Mucosa of gallbladder (tissue), 1 donor: ENCODE measurements at places on chromosomes 4 and X. TPM values are rescaled to one million over a fixed set of nuclear protein-coding genes. Genes with fewer than 3 reads are reported as not detected.

DNA sequence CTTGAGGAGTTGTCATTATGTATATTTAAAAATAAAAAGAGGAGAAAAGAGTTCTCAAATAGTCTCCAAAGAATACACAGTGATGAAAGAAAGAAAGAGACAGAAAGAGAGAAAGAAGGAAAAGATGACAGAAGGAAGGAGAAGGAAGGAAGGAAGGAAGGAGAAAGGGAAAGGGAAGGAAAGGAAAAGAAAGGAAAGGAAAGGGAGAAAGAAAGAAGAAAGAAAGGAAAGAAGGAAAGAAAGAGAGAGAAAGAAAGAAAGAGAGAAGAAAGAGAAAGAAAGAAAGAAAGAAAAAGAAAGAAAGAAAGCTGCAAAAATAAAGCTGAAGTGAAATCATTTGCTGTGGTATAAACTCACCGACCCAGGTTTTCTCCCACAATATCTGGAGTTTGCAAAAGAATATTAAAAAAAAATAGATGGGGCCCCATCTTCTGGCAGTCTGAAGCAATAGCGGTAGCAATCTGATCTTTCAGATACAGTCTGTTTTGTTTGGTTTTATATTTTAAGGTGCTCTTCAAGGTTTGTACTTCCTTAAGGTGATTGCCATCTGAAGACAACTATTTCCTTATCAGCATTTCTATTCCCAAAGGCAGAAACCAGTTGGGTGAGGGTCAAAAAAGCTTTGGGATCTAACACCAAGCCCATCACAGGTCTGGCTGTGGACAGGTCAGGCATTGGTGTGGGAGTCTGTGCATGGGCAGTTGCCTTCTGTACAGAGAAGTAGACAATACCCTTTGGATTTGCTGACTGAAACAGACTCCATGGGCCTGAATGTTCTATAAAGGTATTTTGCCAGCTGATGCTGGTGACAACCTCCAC, 160.4 kb downstream of the CPEB2 start:
- no peak for DNase-seq

- no peak for DNase-seq
Observed at GRCh38 chr4:138192113-138192512, 50.0 kb downstream of the SLC7A11 start.

DNA sequence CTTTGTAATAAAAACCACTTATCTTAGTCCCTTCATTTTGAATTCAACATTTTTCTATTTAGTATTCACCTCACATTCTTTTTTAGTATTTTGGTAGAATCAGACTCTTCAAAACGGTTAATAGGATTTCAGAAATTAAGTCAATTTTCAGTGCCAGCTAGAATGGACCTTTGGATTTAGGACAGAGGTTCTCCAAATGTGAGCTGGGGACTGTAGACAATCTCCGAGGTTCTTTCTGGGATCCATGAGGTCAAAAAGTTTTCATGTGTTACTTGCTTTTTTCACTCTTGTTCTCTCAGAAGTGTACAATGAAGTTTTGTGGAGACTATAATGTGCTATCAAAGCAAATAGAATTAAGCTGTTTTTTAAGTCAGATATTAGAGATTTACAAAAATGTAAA, 2.3 kb upstream of the UGDH start:
- no peak for DNase-seq

DNA sequence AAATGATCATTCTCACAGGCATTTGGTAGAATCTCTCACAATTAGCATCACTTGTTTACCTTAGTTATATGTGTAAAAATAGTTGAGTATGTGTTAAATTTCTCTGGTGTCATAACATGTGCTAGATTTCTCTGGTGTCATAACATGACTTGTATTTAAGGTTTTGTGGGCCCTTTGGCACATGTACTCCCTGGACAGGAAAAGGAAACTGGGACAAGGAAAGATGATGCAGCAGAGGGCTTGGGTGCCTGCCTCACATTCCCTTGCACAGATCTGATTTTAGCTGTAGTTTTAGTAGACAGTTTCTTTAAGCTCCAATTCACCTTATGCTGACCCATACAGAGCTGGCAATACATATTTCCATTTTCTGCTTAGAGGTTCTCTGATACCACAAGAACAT, 726.0 kb downstream of the C4orf33 start:
- DNase-seq = no peak

- DNase-seq = no peak
Observed at GRCh38 chr4:164894702-164895101, 17.7 kb downstream of the APELA start.

- DNase-seq = no peak
Observed at GRCh38 chr4:112136551-112136950, 8.7 kb upstream of the FAM241A start.

DNA sequence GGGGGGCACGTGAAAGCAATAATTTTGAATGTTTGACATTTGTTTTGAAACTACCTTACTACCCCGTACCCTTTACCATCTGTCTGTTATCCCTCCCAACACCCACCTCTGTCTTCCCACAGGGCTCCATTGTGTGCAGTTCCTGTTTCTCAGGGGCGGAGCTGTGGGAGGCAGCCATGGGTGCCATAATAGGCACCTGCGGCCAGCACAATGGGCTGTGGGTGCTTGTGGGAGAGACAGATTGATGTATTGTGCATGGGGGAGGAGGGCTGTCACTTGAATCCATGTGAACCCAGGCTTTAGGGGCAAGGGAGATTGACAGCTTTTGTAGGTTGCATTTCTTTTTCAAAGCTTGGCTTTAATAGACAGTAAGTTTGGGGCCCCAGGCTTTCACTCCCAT, 122.6 kb upstream of the CXorf66 start:
- no peak for DNase-seq

DNA sequence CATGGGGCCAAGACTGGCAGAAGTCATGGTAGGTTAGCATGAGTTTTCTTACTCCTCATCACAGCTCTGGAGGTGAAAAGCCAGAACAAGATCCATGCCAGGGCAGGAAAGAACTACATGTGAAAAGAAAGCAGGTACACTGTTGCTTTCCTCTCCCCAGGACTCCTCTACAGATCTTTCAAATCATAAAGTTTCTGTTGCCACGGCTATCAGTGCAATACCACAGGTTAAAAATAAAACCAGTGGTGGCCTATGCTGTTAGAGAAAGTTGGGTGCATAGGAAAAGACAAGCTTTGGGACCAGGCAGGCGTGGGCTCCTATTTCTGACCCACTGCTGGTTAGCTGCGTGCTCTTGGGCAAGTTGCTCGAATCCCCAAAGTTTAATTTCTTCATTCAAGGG, 81.4 kb downstream of the SH3RF1 start:
- no peak for DNase-seq

DNA sequence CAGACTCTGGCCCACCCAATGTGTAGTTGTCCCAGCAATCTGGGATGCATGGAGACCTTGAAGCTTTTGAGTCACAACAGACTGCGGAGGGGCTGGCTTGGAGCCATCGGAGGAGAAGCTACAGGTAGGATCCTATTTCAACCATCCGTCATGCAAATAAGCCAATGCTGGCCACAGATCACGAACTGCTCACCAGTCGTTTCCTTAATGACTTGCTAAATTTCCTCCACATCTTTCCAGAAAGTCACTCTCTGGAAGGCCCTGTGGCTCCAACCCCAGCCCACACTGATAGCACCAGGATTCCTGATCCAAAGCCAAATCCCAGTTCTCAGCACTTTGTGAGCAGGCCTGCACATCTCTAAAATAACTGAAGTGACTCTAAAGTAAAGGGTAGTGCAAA, 321.3 kb downstream of the RAB28 start:
- no peak for DNase-seq

GRCh38 chr4:184355111-184355604, 119.2 kb downstream of the IRF2 start:
- peak; percentile 55 for DNase-seq

DNA sequence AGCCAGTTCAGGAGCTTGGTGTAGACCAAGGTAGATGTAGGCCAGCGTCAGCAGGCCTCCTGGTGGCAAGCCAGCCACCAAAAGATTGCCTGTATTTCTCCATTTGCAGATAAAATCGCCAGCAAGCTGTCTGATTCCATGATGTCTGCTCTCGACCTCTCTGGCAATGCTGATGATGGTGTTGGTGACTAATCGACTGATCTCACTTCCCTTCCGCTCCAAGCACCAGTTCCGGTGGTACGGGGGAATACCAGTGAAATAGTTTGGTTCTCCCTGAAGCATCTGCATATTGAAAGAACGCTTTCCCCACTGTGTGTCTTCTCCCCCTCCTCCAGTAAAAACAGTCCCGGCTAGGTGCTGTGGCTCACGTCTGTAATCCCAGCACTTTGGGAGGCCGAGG, 30.4 kb downstream of the GNL3L start:
- peak; percentile 5 for DNase-seq

GRCh38 chrX:68693481-68694434, 46.3 kb downstream of the STARD8 start:
- peak; percentile 56 for DNase-seq

- no peak for DNase-seq
Observed at GRCh38 chr4:103664436-103665075, 55.2 kb downstream of the TACR3 start.

DNA sequence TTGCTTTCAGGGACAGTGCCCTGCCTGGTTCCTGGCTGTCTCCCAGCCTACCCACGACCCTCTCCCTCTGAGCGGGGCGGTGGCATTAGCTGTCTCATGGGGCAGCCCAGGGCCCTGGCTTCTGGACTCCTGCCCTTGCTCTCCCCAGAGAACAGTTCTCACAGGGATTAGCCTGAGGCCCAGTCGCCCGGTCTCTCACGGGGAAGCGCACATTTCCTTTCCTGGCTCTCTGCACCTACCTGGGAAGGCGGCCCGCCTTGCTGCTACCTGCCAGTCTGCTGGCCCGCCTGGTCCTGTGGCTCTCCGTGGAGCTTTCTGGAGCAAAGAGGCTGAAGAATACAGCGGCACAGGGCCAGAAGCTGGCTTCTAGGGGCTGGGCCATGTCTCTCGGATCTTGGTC, 128.4 kb downstream of the FHDC1 start:
- no peak for DNase-seq

- no peak for DNase-seq
Observed at GRCh38 chrX:68372665-68373064, 60.6 kb downstream of the OPHN1 start.

GRCh38 chrX:133561251-133561650, 146.0 kb upstream of the GPC4 start:
- no peak for DNase-seq

GRCh38 chrX:37926700-37927099, 79.3 kb upstream of the DYNLT3 start:
- DNase-seq = no peak

GRCh38 chrX:109880629-109881028, 122.3 kb upstream of the TMEM164 start:
- no peak for DNase-seq

GRCh38 chrX:13778916-13779315, 38.0 kb downstream of the GPM6B start:
- no peak for DNase-seq

- no peak for DNase-seq
Observed at GRCh38 chr4:74541667-74542066, 96.7 kb downstream of the AREG start.

- no peak for DNase-seq
Observed at GRCh38 chr4:145316897-145317574, 136.6 kb upstream of the OTUD4 start.

DNA sequence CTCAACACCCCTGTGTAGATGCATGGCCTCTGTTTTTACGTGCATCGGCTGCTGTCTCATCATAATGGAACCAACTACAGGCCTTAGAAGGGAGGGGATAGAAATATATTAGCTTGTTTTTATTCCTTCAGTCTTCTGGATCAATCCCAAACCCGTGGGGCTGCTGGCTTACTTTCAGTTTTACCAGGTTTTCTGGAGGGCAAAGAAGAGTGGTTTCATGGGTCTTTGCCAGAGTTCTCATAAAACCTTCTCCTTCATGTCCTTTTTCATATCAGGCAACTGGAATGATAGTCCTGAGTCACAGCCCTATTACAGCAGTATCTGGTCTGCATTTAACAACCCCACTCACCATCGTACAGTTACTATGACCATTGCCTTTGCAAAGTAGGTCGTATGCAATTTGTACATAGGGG, 34.6 kb downstream of the PPP2R2C start:
- no peak for DNase-seq

GRCh38 chrX:133880032-133880443, 105.4 kb downstream of the GPC3 start:
- no peak for DNase-seq

GRCh38 chrX:2425286-2426071, 75.3 kb downstream of the DHRSX start:
- no peak for DNase-seq

- DNase-seq = no peak
Observed at GRCh38 chrX:107775000-107775733, 420 bp downstream of the TSC22D3 start.

DNA sequence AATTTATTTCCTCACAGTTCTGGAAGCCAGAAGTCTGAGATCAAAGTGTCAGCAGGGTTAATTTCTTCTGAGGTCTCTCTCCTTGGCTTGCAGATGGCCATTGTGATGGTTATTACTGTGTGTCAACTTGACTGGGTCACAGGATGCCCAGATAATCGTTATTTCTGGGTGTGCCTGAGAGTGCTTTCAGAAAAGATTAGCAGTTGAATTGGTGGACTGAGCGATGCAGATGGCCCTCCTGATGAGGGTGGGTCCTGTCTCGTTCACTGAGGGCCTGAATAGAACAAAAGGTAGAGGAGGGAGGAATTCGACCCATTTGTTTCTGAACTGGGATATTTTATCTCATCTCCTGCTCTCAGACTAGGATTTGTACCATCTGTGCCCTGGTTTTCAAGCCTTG, 15.7 kb downstream of the SMIM43 start:
- no peak for DNase-seq

DNA sequence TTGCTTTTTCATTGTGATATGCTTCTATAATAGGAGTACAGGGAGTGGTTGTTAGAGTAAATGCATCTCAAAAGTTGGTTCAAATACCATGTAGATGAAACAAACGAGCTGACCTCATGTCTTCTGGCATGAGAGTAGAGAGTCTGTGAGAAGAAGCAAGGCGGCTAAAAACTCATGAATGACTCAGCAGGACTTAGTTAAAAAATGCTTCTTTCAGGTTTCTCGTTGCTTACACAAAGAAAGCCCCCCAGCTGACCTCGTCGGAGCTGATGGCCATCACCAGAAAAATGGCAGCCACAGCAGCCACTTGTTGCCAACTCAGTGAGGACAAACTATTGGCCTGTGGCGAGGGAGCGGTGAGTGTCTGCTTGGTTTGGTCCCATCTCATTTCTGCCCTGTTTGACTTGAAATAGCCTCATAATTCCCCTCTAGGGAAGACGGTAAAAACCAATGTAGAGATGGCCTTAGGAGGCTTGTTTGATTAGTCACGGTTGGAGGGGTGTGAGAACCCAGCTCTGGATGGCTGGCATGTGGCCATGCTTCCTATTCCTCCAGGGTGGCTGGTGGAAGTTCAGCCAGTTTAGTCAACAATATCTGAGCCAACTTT, 14.5 kb downstream of the AFP start:
- DNase-seq = no peak

- DNase-seq = no peak
Observed at GRCh38 chr4:108620933-108621905, 843 bp downstream of the RPL34 start.

- no peak for DNase-seq
Observed at GRCh38 chr4:177901786-177902185, 459.5 kb upstream of the AGA start.

- DNase-seq = no peak
Observed at GRCh38 chr4:124449881-124450280, 262.7 kb downstream of the ANKRD50 start.

The LIMCH1 gene
- 90.3 TPM for total RNA-seq

The CXCL10 gene
- 0.81 TPM for total RNA-seq

The RBMXL3 gene
- not detected for total RNA-seq

The ASMTL gene
- 29.7 TPM for total RNA-seq

The EOLA1 gene
- total RNA-seq = 18.6 TPM

The UGT2B17 gene
- total RNA-seq = 4.9 TPM

The EXOC1L gene
- not detected for total RNA-seq

The CCDC110 gene
- total RNA-seq = 0.78 TPM

The CXCL11 gene
- not detected for total RNA-seq

The HOPX gene
- total RNA-seq = 27.6 TPM

The HCCS gene
- total RNA-seq = 24.9 TPM

The HSD17B13 gene
- total RNA-seq = 0.95 TPM
